ENCODE measurements at places on chromosomes 2 and 18.

GRCh38 chr2:112259509-112260294 lies 4.9 kb upstream of the ZC3H8 start:
- DNase-seq, result peak; percentile 63

GRCh38 chr18:67023059-67023458 lies 419.2 kb upstream of the CDH19 start:
- no peak for DNase-seq

- DNase-seq, result no peak
Measured at GRCh38 chr2:235087832-235088495, 136.1 kb downstream of the SH3BP4 start.

DNA sequence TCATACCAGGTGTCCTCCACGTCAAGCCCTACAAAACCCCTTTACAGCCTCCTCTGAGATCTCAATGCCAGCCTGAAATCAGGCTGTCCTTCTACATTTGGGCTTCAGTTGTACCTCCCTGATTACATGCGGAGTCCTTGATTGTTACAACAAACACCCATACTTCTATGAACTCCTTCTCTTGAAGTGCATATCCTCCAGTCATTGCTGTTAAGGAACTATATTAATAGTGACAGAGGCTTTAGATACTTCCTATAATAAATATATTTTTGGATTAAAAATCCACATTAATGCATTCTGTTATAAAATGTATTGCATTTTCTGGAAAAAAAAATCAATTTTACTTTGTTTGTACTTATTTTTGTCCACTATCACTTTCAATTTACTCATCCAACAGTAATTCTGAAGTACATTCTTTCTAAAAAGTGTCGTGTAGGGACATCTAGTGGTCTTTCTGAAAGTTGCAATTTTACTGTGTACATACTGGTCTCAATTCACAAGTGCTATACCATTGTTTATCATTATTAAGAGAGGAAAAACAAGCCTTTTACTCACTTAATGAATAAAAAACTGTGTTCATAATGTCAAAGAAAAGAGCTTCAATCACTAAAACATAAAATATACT lies 316.4 kb downstream of the DSEL start:
- DNase-seq, result peak; percentile 30

DNA sequence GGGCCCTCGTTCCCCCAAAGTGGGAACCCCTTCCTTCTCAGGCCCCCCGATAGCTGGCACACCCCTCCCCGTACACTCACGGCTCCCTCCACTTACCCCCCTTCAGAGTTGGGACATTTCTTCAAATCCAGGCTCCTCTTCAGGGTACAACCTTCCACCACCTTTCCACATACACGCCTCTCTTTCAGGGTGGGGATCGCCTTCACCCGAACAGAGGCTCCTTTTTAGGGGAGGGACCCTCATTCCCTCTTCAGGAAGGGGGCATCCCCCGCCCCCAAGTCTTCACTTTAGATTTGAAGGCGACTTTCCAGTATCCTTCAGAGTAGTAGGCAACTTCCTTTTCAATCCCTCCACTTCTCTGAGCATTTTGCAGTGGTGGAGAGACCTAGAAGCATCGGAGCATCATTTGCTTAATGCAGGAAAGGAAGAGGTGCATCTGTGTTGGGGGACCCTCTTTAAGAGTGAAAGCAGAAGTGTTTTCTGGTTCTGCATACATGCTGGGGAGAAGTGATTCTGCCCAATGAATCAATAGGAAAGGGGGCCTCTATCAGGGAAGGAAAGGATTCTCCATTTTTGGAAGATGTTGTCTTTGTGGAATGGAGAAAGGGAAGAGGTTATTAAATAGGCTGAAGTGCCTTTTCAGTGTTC lies 845 bp downstream of the EML4 start:
- DNase-seq, result peak; percentile 27

GRCh38 chr2:132037527-132038178 lies 124.1 kb downstream of the ANKRD30BL start:
- DNase-seq, result no peak

GRCh38 chr2:234841321-234842015 lies 110.3 kb upstream of the SH3BP4 start:
- no peak for DNase-seq

DNA sequence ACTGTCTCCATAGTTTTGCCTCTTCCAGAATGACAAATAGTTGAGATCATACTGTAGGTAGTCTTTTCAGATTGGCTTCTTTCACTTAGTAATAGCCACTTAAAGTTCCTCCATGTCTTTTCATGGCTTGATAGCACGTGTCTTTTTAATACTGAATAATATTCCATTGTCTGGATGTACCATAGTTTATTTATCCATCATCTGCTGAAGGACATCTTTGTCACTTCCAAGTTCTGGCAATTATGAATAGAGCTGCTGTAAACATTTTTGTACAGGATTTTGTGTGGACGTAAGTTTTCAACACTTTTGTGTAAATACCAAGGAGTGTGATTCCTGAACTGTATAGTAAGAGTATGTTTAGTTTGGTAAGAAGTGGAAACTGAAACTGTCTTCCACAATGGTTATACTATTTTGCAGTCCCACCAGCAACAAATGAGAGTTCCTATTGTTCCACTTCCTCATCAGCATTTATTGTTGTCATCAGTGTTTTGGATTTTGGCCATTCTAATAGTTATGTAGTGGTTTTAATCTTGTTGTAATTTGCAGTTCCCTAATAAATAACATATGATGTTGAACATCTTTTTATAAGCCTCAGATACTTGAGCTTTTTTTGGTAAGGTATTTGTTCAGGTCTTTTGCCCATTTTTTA lies 18.9 kb downstream of the LTBP1 start:
- no peak for DNase-seq

- DNase-seq, result no peak
Measured at GRCh38 chr18:58391231-58391825, 237.6 kb downstream of the ALPK2 start.

DNA sequence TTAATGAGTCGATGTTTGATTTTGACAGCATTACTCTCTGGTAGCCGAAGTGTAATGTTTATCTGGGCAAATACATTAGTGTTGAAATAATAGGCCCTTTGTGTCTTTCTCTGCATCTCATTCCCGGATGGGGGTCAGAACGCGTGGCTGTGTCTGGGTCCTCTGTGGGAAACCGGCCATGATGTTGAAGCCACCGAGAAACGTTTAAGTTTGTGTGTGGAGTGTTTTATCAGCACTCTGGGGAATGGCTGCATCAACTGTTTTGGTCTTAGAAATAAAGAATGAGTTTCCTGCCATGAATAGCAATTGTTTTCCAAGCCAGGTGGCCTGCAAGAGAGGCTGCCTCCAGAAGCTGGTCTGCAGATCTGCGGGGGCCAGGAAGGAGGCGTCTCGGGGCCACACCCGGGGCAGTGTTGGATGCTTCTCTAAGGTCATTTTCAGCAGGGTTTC lies 69.7 kb downstream of the RNF144A start:
- no peak for DNase-seq

GRCh38 chr2:234814374-234814773 lies 137.4 kb upstream of the SH3BP4 start:
- DNase-seq, result no peak

DNA sequence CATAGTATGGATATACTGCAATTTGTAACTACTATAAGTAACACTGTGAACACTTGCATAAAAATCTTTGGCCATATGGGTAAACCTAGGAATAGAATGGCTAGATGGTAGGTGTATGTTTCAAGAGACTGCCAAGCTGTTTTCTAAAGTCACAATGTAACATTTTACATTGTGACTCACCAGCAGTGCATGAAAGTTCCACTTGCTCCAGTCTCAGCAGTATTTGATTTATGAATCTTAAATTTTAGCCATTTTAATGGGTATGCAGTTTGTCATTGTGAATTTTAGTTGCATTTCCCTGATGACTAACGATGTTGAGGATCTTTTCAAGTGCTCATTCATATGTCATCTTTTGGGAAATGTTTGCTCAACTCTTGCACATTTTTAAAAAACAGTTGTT lies 86.1 kb downstream of the FARSB start:
- no peak for DNase-seq

GRCh38 chr2:240912878-240913809 lies 7.0 kb downstream of the CROCC2 start:
- DNase-seq, result no peak

DNA sequence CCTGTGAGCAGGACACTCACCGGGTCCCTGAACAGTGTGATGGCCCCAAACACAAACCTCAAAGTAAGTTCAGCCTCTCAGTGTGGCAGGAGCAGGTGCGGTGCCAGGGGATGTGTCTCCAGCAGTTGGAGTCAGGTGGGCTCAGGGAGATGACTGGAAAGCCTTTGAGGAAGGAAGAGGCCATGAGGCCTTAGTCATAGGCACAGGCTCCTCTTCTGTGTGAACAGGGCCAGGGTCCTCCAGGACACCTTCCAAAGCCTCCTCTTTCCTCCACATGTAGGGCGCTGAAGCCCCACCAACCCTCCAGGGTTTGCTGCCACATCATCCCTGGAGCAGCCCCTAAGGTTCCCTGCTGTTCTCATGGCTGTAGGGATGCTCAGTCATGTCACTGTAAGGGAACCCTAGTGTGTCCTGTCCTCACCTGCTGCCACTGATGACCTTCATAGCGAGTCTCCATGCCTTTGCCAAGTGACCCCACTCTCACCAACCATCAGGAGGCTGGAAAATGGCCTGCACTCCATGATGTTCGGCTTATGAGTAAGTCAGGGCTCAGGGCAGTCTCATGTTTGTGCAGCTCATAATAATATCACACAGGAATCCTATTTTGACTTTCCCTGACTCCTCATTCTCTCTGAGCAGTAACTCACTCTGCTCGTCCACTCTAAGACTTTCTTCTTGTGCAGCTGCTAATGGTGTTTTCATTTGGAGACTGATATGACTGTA lies 1152.9 kb downstream of the RPIA start:
- DNase-seq, result no peak

GRCh38 chr2:71710367-71711132 lies 257.2 kb downstream of the DYSF start:
- DNase-seq, result no peak

DNA sequence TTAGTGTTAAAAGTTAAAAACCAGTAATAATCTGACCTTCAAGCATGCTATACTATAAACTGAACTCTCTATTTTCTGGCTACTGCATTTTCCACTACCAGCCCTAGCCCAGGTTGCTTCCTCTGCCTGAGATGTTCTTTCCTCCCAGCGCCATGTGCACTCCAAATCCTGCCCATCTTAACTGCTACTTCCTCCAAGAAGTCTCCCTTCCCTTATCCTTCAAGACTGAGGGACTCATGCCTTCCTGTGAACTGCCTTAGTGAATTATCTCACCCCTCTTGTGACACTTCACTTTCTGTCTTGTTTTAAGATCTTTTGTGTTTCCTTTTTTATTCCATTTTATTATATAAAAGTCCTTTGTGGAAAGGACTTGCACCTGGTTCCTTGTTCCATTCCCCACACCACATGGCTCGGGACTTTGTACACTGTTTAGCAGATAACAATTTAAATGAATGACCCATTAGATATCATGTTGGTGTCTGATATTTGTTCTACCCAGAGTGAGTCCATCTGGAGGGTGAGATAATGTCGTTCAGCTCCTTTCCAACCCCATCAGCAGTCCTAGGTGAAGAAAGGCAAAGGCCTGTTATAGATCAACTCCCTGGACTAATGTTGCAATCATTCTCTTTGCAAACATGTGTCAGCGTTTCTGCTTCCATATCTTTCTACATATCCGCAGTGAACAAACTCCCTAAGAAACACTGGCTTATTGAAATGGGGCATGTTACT lies 20.9 kb upstream of the AGFG1 start:
- no peak for DNase-seq

DNA sequence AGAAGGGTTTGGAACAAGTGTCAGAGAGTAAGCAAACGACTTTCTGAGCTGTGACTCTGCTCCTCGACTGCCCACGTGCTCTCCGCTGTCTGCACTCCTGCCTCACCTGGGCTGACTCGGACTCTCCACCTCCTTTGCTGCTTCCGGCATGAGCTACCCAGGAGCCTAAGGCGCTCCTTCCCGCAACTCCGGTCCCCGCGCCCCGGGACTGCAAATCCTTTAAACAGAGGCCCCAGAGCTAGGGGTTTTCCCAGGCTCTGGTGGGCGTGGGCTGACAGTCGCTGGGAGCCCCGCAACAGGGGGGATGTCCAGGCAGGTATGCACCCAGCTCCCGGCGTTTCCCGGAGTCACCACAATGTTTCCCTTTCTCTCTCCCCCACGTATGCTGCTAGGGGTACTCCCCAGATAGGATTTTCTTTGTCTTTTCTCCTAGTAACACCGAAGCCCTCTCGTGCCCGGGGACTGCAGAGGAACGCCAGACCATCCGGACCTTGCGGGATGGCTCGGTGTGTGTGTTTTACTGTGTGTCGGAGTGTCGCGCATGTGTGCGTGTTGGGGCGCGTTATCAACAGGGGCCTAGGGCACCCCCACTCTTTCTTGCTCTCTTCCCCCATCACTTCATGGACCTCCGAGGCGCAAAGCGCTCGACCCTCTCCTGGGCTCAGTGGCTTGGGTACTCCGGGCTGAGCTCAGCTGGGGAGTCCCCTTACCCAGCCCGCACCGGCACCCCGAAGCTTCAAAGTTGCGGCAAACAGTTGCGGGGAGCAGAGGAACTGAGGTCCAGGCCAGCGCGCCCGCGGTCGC lies 691 bp upstream of the THSD7B start:
- DNase-seq, result no peak

DNA sequence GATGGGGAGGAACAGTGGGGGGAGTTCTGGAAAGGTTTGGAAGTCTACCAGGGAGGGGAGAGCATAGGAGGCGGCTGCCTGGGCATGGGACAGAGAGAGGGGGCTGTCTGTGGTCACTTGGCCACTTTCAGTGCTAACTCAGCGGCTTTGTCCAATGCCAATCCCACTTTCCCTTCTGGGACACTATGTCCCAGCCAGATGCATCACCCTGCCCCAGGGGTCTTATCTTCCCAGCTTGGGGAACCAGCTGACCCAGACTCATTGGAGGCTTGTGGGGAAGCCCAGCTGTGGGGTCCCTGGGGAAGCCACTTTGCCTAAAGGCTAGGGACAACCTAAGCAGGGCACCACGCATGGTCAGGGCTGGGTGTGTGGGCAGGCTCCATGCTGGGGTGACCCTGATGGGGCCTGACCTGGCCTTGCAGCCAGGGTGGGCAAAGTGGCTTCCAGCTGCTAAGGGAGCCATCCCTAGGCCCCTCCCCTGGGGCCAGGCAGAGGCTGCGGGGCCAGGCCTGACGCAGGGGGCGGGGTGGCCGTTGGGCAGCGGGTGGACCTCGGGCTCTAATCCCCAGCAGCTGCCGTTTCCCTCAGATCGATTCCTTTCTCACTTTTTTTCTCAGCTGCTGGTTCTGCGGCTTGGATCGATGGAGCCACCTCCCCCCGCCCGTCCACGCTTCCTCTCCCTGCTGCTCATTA lies 1.6 kb upstream of the ASIC4 start:
- DNase-seq, result no peak

DNA sequence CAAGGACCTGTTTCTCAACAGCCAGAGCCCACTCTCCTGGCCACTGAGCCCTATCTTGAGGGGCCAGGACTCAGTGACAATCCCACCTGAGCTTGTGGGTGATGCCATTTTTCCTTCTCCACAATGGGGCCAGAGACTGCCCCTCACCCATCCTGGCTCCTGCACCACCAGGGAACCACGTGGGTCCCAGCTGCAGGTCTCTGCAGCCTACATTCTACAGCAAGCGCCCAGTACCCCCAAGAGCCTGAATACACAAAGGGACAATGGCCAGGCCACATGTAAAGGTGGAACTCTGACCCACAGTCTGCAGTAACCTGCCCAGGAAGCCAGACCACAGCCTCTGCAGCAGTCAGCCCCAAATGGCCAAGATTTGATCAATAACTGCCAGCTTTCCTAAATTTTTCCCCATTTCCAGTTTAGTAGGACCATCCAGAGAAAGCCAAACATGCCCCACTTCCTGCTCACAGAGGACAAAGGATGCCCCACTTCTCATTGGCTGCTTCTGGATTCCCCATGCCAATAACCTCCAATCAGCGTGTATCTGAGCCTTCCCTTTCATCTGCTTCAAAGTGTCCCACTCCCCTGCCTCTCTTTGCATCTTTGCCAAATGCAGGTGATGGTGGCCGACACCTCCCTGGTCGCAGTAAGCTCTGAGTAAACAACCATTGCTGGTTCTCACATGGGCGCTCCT lies 19.1 kb downstream of the HS1BP3 start:
- no peak for DNase-seq

Measured in GM12864 (cell line).